ENCODE measurements at places on chromosomes 7 and 10.

DNA sequence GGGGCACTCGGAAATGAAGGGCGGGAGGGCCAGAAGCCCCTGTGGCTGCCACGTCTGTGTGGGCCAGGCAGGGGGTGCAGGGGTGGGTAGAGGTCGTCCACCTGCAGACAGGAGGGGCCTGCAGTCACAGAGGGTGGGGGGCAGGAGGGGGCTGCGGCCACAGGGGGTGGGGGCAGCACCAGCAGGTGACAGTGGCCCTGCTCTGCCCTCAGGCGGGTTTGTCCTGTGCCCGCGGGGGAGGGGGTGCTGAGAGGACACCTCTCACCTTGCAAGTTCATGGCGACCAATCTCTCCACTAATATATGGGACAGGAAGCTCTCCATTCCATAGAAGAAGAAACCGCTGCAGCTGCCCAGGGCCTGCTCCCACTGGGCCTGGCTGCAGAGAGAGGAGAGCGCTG lies 26.6 kb upstream of the NKX6-2 start:
- DNase-seq: no peak

DNA sequence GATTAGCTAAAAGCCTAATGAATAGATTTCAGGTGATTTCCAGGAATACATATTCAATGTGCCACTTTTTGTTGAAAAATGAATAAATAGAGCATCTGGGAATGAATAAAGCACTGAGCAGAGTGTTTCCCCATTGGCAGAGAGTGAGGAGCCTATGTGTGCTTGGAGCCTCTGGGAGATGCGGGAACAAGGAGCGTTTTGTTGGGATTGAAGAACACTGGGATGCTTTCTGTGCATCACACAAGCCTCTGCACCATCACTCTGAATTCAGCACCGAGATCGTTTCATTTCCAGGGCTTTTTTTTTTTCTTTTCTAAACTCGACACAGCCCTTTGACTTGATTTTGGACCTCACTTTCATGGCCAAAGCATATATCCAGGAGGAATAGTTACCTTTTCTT lies 111.4 kb downstream of the BAMBI start:
- DNase-seq: no peak

DNA sequence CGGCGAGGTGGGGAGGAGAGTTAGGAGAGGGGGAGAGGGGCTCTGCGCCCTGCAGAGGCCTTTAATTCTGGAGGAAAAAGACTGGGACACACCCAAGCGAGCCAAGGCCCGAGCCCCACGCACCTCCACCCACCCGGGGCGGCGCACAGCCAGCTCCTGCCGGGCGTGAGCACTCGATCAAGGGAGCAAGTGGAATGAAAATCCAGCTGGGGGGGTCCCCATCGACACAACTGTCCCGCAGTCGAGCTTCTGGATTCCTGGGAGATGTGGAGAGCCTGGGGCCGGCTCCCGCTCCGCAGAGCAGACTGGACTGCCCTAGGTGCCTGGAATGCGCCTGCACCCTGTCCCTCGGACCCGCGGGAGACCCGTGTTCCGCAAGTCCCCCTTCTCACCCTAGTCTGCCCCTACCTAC lies 7.4 kb upstream of the EN2 start:
- DNase-seq: no peak

GRCh38 chr7:46139079-46139478 lies 218.0 kb upstream of the IGFBP3 start:
- no peak for DNase-seq

- no peak for DNase-seq
Measured at GRCh38 chr10:23718946-23719345, 280.1 kb downstream of the OTUD1 start.

Measured in CD8-positive, alpha-beta T cell (primary cell).